ENCODE measurements at places on chromosomes 2 and 18.

DNA sequence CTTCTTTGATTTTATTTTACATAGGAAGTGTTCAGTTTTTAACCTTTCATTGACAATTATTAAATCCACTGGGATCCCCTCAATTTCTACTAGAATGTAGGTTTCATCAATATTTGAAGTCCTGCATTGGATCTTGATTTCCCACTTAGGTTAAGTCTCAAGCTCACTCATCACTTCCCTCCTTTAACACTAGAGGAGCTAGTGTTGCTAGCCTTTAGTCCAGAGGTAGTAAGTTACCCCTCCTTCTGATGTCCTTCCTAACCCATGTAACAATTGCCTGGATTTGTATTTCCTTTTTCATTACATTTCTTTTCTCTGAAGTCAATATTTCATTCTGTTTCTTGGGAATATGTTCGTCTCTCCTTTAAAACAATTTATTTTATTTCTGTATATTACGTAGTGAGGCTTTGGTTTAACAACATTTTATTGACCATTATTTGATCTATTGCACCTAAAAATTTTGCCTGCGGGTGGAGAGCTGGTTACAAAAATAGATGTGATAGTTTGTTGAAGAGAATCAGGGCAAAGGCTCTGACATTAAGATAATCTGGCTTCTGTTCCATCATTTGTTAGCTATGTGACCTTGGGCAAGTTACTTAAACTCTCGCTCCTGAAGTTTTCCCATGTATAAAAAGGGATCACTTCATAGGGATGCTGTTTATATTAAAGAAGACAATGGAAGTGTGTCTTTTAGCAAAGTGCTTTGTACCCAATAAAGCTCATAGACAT lies 833.0 kb downstream of the SLC4A3 start:
- no peak for DNase-seq

DNA sequence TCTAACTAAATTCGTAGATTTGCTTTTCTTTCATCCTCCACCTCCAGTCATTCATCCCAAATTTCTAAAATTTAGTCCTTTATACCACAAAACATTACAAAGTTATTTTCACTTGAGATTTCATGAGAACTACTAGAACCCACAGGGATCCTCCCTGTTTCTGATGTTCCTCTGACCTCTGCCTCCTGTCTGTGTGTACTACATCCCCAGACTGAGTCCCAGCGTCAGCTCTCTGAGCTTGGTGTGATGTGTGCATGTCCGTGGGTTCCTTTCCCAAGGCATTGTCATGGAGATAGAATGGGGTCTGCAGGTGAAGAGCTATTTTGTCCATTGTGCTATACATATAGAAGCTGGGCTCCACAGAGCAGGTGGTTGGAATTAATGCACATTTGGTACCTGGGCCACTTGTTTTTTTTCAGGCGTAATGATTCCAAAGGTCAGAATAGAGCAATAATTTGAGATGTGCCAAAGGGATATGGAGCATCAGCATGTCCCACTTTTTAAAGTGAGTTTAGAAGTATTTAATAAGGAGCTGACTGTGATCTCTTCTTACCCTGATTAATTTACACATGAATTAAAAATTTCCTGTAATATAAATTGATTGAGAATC lies 151.2 kb upstream of the BOD1L2 start:
- no peak for DNase-seq

DNA sequence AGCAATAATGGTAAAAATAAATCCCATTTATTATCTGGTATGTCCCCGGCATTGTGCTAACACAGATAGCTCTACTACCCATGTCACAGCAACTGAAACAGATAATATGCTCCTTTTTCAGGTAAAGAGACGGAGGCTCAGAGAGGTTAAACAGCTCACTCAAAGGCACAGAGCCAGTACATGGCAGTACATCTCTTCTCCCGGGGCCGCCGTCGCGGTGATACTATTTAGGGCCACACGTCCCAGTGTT lies 693 bp upstream of the PDK1 start:
- no peak for DNase-seq

GRCh38 chr2:162688403-162688802 lies 150.2 kb downstream of the KCNH7 start:
- DNase-seq: no peak

DNA sequence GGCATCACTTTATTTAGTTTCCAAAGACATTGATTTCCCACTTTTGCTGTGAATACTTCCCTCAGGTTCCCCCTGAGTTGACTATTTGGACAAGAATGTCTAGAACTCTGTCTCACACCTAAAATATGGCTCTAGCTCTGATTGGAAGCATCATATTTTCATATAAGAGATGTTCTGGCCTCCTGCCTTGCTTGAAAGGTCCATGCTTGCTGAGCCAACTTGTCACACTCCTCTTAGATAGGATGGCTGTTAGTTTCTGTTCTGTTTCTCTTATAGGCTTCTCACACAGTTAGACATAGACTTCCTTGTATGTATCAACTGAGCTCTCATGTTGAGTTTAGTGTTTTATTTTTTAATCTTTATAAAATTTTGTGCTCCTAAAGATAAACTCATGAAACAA lies 87.1 kb downstream of the CNTNAP5 start:
- no peak for DNase-seq
